Endothelial cell (in vitro differentiated cells): ENCODE measurements at places on chromosomes 3 and 15.

DNA sequence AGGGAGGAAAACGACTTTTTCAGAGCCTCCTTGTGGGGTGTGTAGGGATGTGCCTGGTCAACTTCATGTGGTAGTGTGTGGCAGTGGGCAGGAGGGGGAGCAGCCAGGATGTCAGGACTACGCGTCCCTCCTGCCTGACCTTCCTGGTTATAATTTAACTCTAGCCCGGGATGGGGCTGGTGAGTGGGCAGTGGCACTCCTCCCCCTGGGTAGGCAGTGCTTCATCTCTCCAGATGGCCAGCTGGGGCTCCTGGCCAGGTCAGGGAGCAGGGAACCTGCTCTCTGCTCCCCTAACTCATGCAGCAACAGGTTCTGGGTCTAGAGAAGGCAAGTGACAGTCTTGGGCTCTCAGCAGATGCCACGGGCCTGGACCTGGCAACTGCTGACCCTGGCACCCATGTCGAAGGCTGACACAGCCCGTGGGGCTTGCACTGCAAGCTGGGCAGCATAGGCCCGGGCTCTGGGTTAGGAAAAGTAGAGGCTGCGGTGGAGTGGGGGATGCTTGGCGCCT, 2.6 kb downstream of the ITIH4 start:
- peak; percentile 16 for DNase-seq

DNA sequence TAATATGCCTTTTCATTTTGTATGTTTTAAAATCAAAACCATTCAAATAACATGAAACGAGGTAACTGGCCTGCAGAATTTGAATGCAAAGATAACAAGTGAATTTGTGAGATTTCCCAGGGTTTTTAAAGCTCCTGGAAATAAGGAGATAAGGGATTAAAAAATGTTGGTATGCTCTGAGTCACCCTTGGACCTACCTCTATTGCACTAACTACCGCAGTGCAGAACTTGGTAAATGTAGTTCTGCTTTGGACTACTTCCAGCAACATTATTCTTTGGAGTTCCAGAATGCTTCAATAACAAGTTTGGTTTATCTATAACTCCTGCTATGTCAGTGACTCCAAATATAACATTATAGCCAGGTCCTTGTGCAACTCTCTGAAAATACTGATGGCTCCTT, 201.7 kb downstream of the GAP43 start:
- no peak for DNase-seq

DNA sequence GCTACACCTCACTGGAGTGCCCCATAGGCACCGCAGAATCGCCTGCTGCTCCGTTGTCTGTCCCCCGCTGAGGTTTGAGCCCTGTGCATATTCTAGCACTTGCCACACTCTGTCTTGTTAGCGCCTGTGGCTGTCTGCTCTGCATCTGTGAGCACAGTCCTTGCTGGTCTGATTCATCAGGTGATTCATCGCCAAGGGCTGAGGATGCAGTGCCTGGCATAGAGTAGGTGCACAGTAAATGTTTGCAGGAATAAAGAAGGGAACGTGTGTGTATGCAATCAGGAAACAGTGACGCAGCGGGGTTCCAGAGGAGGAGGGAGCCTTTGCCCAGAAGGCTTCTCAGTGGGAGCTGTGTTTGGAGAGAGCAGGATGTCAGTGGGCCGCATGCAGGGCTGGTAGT, 124.0 kb upstream of the PLXNA1 start:
- DNase-seq, result no peak

DNA sequence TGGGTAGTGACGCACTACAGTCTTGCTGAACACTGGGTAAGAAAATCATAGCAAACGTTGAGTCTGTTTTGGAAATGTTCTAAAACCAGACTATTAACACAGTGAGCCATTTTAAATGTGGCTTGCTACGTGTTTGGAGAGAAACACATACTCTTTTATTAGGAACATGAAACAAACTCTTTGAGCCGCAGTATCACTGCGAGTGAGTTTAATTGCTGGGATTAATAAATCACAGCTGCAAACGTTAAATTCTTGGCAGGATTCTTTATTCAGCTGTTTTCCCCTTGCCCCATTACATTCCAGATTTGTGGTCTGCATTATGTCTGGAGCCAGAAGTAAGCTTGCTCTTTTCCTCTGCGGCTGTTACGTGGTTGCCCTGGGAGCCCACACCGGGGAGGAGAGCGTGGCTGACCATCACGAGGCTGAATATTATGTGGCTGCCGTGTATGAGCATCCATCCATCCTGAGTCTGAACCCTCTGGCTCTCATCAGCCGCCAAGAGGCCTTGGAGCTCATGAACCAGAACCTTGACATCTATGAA, 33.6 kb downstream of the BTD start:
- no peak for DNase-seq

- no peak for DNase-seq
Measured at GRCh38 chr3:132325103-132325606, 7.9 kb downstream of the ACP3 start.

- peak; percentile 82 for DNase-seq
Measured at GRCh38 chr3:147391781-147392624, 14.3 kb downstream of the ZIC4 start.

GRCh38 chr15:56963126-56963525, 44.7 kb downstream of the TCF12 start:
- no peak for DNase-seq

DNA sequence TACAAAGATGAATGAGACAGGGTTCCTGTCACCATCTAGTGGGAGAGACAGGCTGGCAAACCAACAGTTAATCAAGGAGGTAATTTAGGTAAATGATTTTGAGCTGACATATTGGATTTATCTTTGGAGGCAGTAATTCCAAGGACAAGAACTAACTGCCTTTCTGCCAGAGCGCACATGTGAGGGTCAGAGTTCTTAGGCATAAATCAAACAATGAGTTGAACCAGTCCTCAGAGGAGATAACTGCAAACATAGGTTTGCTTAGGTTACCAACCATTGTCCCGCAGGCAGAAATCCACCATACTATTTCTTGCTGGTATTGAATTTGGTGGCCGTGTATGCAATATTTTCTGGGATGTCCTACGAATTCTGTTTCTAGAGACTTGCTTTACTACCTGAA, 14.2 kb upstream of the PPP1R2 start:
- DNase-seq, result no peak

DNA sequence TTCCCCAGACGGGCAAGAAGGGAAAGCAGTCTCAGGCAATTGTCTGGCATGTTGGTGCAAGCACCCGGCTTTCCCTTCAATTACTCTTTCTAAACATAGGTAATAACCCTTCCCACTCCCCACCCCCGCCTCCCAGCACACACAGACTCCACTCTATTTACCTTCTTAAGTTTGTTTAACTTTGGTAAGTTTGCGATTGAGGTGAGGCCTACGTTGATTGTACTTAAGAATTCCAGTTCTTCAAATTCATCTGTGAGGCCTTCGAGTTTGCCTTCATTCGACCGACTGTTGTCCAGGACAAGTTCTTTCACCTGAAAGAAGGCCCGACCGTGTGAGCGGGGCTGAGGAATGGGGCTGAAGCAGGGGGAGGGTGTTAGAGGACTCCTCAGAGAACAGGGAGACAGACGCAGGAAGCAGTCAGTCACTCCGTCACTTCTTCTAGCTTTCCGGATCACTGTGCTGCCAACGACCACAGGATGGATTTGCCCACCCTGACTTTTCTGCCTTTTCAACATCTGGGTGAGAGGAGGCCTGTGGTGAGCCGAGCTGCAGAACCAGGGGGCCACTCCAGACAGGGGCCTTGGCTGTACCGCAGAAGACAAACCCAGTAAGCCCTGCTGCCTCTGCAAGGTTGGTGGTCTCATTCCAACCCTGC, 33.0 kb downstream of the ANP32A start:
- DNase-seq, result no peak

- no peak for DNase-seq
Measured at GRCh38 chr15:60875681-60876080, 353.4 kb downstream of the RORA start.

DNA sequence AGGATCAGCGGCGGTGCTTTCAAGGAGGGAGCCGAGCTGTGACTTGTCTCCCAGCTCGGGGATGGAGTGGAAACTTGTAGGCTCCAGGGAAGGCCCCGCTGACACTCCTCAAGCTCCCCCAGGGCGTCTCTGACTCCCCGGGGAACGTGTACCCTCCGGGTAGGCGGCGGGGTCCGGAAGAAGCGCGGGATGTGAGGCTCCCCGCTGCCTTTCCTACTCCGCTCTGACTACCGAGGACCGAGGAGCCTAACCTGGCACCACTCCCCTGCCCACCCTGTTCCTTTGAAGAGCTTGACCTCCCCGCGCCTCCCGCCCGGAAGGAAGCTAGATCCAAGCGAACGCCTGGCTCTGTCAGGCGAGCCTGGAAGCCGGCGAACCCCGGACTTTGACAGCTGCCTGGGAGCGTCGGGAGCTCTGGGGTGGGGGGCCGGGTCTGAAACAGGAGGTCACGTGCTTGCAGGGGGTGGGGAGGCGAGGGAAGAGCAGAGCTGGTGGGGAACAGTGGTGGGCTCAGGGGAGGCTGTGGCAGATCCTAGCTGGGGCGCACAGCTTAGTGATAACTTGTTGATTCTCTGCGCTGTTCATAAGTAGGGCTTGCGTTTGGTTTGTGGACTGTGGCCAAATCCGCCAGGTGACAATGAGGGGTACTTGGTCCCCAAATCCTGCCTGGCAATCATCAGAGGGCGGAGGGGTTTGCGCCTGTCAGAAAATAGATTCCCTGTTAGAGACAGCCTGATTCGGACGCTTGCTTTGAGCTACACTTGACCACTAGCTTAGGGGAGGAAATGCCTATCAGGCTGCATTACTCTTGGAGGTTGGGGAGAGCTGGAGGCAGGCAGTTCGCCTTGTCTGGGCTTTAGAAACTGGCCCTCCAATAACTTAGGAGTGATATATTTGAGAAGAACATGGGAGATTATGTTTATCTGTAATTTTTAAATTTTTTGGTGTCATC, 1.2 kb downstream of the CLSTN2 start:
- peak; percentile 41 for DNase-seq

GRCh38 chr15:44101944-44102343, 93.1 kb downstream of the FRMD5 start:
- no peak for DNase-seq

- no peak for DNase-seq
Measured at GRCh38 chr3:69864141-69864540, 124.9 kb downstream of the MITF start.

DNA sequence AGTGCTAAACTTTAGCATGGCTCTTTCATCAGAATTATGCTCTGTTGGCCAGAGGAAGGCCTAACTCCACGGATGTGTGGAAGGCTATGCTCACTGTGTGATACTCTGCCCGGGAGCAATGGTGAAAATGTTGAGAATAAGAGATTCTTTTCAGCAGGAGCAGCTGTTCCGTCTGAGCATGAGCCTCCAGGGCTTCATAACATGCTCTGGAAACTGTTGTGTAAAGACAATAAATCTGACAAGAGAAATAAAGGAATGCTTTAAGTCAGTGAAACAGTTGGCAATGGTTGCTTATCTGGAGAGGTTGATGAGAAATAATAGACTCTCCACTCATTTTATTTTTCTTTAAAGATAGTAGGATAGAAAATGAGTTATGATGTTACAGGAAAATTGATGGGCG, 269.8 kb downstream of the DIPK2A start:
- no peak for DNase-seq

DNA sequence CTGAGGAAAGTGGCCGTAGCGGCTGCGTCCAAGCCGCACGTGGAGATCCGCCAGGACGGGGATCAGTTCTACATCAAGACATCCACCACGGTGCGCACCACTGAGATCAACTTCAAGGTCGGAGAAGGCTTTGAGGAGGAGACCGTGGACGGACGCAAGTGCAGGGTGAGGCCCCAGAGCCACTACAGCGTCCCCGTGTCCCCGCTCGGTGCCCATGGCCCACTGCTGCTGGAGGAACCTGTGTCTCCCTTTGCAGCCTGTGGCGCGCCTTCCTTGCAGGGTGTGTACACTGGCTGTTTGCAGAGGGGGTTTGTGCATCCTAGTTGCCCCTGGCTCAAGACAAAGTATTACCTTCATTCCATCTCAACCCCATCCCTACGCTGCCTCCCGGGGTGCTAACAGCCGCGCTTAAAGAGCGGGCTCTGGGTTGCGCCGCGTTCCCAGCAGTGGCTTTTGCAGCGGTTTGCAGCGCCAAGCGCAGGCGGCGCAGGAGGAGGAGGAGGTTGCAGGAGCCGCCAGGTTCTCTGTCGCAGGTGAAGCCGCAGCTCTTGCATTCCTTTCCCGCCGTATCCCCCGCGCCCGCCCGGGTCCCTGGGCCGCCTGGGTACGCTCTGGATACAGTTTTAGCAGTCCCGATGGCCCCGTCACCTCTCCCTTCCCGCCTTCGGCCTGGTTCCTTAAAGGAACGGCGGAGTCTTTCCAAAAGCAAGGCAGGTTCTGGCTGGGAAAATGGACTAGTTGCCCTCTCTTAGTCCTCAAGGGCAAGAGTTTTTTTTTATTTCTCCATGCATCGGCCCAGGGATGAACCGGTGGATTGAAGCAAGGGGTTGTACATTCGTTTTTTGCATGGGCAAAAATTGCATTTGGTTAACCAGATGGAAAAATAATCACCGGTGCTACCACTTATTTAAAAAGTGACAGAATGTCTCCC, 1.2 kb downstream of the CRABP1 start:
- DNase-seq, result peak; percentile 21

- DNase-seq, result peak; percentile 20
Measured at GRCh38 chr15:99485992-99486370, 79.8 kb upstream of the MEF2A start.

GRCh38 chr3:123328851-123329635, 119.8 kb downstream of the ADCY5 start:
- peak; percentile 91 for DNase-seq

DNA sequence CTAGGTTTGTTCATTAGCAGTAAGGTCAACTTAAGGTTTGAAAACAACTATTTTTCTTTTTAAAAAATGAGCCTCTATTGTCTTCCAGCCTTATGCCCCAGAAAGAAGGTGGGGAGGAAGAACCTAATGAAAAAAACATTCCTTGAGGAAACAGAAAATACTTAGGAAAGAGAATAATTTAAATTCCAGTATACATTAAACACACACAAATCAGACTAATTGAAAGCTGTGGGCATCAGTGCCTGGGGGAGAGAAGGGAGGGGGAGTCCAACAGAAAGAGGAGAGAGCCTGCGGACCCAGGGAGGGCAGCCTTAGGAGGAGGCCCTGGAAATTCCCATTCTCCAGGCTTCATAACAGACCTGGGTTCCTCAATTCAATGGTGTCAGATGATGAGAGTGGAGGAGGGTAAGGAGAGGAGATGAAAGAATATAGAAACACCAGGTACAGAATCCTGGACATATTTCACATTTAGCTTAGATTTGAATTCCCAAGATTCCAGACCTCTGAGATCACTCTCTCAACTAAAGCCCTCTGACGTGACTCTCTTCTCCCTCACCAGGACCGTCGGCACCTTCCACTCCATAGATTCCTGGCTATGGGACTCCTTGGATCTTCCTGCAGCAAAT, 320.5 kb upstream of the UMPS start:
- no peak for DNase-seq
